CD4-positive, alpha-beta T cell treated with Interleukin-10 for 1 hour (primary cell): ENCODE measurements at places on chromosomes 4 and X.

GRCh38 chrX:73577361-73577760, 14.4 kb downstream of the CHIC1 start:
- no peak for DNase-seq

GRCh38 chr4:87895964-87896621, 63.3 kb downstream of the MEPE start:
- DNase-seq: peak; percentile 1

DNA sequence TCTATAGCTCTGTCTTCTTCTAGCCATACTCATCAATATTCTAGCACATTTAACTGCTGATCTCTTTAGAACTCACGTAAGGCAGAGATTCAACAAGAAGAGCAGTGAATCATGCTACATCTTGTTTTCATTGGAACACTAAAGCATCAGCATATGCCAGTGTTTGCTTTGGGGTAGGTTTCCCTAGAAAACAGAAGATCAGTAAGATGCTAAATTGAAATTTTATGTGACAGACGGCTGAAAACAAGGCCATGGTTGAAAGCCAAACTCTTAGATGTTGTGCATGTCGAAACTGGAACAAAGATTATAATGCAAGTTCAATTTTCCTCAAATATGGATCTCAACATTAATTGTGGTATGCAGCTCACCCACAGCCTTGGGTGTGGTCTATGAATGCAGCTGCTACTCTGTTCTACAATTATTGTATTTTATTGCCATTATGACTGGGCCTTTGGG, 107.6 kb downstream of the PDLIM5 start:
- DNase-seq: no peak

DNA sequence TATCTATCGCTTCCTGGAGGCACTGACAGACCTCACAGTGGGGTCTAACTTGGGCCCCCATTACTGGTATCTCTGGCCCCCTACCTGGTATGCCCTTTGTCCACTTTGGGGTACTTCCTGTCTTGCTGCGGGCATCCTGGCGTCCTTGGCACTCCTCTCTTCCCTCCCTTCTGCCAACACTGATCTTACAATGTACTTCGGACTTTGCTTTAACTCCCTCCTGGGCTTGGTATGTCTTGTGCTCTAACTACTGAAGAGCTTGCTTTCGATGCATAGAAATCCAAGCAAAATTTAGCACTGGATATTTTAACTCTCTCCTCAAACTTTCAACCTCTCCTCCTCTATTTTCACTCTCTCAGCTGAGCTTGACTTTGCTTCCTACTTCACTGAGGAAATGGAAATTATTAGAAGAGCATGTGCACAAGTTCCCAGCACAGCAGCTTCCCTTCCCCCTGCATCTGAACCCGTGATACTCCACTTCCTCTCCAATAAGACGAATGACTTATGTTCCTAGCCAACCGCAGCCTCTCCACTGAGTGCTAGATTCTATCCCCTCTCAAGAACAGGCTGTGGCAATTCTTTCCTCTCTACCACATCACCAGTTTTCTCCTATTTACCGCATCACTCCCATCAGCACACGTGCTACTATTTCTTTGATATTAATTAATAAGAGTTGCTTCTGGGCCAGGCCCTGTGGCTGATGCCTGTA, 52.9 kb downstream of the SUPT20HL2 start:
- peak; percentile 2 for DNase-seq

DNA sequence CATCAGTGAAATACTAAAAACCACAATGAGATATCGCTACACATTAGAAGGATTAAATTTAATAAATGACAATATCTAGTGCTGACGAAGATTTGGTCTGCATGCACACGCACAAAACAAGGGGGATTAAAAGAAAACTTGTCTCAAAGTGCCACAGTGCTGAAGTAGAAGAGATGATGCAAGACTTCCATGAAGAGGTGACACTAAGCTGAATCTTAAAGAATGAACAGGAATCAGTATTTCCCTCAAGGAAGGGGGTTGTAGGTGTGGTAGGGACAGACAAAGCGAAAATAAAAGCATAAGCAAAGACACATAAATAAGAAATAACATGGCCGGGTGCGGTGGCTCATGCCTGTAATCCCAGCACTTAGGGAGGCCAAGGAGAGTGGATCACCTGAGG, 33.5 kb downstream of the CNOT6L start:
- DNase-seq: no peak

DNA sequence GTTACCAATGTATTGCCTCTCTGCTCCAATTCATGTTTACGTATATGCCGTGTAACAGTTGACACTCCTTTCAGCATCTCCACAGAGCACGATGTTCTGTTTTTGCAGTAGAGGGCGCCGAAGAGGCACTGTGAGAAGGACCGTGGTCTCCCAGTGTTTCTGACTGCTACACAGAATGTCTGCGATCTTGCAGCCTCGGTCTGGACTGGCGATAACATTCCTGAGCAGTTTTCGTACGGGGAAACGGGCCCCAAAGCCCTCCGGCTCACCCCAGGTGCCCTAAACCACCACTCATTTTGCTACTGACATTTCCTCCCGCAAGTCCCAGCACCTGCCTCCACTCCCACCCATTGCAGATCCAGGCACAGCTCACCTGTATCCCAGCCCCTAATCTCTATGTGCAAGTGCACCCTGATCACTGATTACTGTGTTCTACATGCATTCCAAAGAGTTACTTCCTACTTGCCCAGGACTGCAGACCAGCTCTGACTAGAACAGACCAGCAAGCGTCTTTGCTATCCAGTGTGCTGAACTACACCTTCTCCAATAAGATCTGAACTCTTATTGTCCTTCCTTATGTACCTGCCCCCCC, 12.4 kb upstream of the NFXL1 start:
- DNase-seq: peak; percentile 60

- DNase-seq: no peak
Measured at GRCh38 chrX:132184871-132185270, 34.4 kb downstream of the RAP2C start.

DNA sequence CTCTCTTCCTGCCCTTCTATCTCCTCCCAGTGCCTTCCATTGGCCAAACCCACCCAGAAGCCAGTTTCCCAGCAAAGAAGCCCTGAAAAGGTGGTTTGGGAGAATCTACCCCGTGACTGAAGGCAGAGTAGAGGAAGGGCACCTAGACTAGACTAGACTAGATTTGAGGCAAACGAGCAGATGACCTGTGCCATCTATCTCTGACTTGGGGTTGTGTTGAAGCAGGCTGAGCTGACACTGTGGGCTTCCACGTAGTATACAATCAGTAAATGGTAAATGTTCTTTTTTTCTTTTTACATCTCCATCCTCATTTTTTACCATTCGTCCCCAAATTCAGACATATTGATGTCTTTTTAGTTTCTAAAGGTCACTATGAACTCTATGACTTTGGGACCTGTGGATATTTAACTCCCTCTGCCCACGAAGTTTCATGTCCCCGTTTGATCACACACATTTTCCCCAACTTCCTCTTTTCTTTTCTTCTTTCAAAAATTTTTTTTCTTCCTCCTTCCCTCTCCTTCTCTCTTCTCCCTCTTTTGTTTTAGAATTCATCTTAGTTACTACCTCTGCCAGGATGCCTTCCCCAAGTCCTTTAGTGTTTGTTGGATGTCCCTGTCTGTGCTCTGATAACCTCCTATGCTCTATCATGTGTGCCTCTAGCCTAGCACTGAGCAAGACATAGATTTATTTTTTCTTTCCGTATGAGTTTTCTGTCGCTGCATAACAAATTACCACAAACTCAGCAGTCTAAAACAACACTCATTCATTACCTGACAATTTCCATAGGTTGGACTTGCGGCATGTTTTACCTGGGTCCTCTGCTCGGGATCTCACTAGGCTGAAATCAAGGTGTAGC, 6.2 kb upstream of the AFF1 start:
- DNase-seq: no peak

GRCh38 chr4:72666910-72667309, 97.9 kb upstream of the ADAMTS3 start:
- DNase-seq: no peak

DNA sequence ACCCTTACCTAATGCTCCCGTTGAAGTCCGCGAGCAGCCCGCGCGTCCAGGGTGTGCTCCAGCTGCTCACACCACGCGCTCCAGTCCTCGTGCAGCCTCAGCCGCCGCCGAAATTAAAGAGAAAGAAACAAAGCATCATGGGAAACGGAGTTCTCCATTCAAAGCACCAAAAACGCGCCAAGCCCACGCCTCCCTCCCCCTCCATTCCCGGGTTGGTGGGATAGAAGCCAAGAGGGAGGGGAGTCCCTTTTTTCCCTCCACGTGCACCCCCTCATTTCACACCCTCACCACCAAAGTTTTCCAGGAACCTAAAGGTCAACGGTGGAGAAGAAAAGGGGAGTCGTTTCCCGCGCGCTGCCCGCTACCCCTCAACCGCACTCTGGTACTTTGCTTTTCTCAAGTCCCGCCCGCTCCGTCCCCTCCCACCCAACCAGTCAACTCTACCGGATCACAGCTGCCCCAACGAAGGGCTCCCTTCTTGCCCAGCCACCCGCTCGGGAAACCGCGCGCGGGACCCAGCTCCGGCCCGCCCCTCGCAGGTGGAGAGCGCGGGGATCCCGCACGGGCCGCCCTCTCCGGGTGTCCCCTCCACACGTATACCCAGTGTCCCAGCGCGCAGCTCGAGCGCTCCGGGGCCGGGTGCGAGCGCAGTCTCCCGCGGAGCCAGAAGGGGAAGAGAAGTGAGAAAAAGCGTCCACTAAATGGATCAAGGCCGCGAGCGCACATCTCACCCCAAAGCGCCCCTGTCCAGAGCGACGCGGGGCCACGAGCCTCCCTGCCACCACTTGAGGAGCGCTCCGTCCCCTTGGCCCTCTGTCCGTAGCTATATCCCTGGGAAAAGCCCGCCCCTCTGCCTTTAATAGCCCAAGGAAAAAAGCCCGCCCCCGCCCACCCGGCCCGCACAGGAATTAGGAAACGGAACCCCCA, 65.1 kb upstream of the CCDC160 start:
- peak; percentile 25 for DNase-seq

DNA sequence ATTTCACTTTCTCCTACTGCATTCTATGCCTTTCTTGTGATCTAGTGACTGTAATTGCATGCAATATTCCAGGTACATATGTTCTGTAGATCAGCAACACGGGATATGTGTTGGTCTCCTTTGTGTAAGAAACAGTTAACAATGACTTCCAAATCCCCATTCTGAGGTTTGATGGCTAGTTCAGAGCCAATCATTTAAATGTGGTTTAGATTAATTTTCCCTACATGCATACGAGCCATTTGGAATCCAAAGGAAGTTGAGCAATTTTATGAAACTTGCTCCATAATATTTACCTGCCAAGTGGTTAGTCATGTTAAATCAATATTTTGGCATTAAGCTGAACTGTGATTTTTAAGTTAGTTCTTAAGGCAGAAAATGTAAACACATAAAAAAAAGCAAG, 172.8 kb upstream of the DCAF12L2 start:
- DNase-seq: no peak
